Sigmoid colon (tissue), 7 donors: ENCODE measurements at places on chromosomes 3 and 15.
A peak's percentile ranks its signal among the peaks of the same experiment; 100 is the strongest.

GRCh38 chr3:156317462-156318074 is 197.2 kb downstream of the KCNAB1 start:
- no peak for DNase-seq

DNA sequence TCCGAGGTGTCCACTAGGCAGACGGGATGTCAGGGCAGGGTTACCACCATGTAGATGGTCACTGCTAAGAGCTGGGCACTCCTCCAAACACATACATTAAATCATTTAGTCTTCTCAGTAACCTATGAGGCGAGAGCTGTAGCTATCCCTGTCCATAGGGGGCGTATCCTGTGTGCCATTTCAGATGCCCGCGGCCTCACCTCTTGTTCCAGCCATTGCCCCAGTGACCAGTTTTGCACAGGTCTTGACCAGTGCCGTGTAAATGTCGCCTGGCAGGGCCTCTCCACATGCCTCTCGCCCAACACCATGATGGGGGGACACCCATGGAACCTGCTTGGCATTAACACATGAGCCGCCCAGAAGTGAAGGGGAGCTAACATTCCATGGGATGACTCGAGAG is 20.8 kb upstream of the SRP14 start:
- DNase-seq, result peak; percentile 36

DNA sequence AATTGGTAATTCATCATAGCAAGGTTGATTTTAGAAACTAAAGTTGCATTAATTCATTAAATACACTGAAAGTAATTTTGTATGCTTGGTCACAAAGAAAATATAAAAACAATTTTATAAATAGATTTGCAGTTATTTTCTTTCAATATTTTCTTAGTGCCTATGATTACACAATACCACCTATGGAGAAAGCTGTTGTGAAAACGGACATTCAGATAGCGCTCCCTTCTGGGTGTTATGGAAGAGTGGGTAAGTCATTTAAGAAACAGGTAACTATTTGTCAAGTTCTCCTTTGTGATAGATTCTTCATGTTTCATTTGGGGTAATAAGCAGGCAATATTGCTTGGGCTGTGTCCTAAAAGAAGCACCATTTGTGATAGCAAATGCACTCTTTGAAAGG is 3.0 kb downstream of the DUT start:
- DNase-seq, result no peak

GRCh38 chr3:171088964-171089754 is 62.6 kb upstream of the SLC2A2 start:
- no peak for DNase-seq

DNA sequence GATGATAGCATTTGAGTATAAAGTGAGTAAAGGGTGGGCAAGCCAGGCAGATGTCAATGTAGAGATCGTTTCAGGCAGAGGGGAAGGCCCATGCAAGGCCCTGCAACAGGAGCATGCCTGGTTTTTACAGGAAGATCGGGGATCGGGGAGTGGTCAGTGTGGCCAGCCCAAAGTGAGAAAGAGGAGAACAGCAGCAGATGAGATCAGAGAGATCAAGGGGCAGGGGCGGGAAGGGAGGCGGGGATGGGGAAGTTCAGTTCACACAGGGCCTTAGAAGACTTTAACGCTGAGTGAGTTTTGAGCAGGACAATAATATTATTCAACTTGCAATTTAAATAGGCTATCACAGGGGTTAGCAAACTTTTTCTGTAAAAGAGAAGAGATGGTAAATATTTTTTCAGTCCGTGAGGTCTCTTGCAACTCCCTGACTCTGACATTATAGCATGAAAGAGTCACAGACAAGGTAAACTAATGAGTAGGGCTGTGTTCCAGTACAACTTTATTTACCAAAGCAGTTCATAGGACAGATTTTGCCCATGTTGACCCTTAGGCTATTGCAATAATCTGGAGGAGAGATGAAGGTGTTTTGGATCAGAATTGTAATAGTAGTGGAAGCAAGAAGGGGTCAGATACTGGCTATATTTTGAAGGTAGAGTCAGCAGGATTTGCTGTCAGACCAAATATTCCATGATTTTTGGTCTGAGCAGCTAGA is 12.4 kb upstream of the CD47 start:
- no peak for DNase-seq

GRCh38 chr15:59885832-59886231 is 118.3 kb upstream of the FOXB1 start:
- DNase-seq, result no peak

DNA sequence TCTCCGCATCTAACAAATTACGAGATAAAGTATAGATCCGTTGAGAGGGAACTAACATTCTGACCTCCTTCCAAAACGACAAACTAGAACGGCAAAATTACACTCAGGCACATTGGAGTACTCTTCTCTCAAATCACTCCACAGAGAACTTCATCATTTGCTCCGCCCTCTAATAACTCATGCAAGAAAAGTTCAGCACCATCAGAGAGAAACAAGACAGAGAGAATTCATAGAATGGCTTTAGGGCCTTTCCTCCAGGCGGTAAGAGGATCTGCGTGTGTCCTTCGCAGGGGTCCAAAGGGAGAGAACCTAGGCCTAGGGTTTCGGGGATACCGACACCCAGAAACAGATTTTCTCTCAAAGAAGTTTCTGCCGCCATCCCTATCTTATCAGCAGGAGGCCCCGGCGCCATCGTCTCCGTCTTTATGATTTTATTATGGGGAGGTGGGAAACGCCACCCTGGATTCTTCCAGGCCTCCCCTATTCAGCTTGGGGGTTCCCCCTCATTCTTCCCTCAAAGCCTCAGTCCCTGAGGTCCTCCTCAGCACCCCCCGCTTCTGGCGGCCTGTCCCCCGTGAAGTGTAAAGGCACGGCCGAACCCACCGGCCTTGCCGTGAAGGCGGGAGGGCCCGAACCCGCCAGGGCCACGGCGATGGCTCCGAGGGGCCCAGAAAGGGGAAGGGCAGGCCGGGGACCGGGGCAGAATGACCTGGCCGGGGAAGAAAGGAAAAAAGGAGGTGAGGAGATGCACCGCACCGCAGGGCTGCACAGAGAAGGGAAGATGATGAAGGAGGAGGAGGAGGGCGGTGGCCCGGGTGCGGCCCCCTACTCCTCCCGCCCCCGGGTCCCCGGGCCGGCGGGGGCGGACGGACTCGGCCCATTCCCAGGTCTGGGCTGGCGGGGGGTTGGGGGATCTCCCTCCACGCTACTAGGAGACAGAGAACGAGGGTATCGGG is 768 bp downstream of the UBXN7 start:
- peak; percentile 65 for DNase-seq

- DNase-seq, result no peak
Observed at GRCh38 chr3:111080413-111080812, 8.8 kb downstream of the NECTIN3 start.

- no peak for DNase-seq
Observed at GRCh38 chr3:49570028-49570654, 15.9 kb downstream of the BSN start.

DNA sequence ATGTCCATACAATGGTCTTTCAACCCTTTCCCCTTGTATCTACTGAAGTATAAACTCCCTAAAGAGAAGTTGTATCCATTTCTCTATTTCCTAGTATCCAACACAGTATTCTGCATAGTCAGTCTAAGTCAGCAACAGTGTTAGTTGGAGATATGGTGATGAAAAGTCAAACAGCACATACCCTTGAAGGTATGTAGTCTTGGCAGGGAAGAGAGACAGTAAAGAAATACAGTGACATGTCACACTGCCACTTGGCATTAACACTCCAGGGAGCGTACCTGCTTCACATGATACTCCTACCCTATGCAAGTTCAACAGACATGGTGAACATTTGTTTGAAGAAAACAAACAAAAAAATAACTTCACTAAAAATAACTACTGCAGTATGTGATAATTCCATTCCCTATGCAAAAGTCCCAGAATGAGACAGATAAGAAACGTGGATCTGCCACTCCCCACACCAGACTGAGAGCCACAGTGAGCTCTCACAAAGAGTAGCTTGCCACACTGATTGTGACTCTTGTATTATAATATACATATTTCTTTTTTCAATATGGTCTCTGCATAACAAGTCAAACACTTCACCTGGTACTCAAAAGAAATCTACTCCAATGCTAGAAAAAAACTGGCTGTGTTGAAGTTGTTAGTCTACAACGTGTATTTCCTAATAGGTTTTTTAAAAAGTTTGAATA is 5.9 kb downstream of the PDCD10 start:
- DNase-seq, result no peak

DNA sequence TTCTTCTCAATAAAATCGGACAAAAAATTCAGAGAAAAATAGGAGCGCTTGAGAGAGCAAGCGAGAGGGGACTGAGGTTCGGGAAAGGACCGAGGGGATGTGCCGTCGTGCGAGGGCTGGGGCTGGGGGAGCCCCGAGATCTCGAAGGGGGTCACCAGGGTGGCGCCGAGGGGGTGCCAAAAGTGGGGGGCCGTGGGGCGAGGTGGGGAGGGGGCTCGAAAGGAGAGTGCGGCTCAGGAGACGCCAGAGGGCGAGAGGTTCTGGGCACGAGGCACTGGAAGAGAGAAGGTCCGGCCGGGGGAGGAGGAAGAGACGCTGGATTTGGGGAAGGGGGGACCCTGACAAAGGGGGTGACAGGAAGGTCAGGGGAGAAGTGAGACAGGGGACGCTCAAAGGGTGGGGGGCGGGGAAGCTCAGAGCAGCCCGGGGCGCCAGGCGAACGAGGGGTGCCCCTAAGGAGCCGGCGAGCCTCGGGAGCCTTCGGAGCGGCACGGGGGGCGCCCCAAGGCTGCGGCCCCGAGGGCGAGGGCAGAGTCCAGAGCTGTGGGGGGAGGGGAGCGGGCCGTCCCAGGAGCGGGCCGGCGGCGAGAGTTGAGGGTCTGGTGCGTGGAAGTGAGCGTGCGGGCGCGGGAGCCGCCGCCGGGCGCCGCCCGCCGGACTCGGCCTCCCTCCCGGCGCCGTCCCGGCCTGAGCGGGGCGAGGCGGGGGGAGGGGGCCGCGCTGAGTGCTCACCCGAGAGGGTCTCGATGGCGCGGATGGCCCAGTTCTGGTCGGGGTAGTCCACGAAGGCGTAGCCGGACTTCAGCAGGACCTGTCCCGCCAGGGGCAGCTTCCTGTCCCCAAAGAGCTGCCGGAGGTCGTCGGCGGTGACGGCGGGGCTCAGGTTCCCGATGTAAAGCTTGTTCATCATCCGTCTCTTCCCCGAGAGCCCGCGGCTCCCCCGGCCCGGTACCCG is 514 bp downstream of the IGF2BP2 start:
- peak; percentile 66 for DNase-seq

DNA sequence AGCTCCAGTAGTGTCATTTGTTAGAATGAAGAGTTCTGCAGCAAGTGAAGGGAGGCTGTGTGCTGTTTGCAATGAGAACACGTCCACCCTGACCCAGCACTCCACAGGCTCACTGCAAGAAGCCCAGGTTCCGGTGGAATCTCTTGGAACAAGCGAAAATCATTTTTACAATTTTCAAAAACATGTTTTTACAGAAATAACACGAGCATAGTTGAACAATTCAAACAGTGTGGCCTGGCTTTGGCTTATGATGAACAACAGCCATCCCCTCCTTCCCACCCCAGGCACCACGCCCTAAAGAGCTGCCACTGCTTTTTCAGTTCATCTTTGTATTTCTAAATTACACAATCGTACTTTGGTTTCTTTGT is 59.5 kb upstream of the KY start:
- DNase-seq, result no peak

GRCh38 chr3:58999134-58999773 is 50.6 kb downstream of the CFAP20DC start:
- no peak for DNase-seq

DNA sequence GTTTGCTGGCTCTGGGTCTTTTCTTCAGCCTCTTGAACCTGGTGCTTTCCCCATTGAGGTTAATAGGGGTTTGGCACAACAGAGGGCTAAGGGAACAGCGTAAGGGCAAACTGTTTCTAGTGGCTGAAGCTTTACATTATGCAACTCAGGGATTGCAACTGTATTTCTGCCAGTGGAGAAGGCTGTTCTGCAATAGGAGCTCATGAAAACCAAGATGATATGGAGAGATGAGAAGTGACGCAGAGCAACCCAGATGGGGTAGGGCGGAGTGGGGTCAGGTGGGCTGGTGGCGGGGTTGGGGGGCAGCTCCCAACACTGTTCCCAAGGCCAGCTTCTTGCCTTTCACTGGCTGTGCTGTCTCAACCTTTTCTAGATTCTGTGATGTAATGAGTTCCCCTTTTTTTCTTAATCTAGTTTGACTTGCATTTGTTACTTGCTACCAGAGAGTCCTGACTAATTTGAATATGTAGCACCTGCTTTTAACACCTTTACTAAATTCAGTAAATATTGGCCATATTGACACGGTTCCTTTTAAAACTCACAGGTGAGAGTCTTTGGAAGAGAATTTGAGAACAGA is 7.2 kb downstream of the GXYLT2 start:
- DNase-seq, result no peak

GRCh38 chr3:37953707-37954394 is 36.7 kb upstream of the VILL start:
- DNase-seq, result no peak

DNA sequence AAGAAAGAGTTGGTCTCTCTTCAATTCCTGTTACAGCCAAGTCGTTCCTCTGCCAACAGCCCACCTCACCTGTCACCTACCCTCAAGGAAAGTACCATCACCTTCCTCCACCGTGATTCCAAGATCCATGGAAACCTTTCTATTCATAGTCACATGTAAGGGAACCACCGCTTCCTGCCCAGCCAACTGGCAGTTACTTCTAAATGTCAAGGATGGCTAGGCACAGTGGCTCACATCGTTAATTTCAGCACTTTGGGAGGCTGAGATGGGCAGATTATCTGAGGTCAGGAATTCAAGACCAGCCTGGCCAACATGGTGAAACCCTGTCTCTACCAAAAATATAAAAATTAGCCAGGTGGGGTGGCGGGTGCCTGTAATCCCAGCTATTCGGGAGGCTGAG is 82.8 kb downstream of the FOXP1 start:
- no peak for DNase-seq

DNA sequence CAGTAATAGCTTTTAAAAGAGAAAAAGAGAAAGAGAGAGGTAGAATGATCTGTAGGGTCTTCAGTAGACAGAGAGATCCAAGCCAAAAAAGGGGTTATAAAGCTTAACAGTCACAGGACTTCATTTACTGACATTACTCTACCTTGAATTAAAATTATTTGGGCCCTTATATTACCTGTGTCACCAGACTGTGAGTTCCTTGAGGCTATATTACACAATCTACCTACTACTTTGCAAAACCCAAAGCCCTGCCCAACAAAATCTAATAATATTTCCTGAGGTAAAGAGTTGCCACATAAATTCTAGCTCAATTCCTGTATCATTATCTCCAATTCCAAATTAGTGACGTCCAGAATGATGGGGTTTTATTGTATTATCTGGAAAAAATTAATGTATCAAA is 1.9 kb downstream of the UBR1 start:
- DNase-seq, result no peak

DNA sequence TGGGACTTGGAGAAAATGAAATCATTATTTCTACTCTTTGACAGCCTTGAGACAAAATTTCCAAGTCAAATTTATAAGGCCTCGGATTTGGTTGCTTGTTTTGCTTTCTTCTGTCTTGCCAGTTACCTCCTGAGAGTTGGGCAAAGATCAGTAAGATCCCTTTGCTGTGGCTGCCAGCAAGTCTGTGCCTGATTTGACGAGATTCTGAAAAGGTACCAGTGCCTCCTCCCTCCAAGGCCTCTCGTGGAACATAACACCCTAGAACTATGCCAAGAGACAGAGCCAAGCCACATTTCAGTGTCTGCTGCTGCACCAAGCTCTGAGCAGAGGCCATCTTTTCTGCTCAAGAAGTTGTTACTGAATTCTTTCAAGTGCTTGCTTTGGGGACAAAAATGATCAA is 61.0 kb downstream of the GTPBP8 start:
- DNase-seq, result peak; percentile 82
